ENCODE measurements at places on chromosomes 5 and 9.
A peak's percentile ranks its signal among the peaks of the same experiment; 100 is the strongest.

DNA sequence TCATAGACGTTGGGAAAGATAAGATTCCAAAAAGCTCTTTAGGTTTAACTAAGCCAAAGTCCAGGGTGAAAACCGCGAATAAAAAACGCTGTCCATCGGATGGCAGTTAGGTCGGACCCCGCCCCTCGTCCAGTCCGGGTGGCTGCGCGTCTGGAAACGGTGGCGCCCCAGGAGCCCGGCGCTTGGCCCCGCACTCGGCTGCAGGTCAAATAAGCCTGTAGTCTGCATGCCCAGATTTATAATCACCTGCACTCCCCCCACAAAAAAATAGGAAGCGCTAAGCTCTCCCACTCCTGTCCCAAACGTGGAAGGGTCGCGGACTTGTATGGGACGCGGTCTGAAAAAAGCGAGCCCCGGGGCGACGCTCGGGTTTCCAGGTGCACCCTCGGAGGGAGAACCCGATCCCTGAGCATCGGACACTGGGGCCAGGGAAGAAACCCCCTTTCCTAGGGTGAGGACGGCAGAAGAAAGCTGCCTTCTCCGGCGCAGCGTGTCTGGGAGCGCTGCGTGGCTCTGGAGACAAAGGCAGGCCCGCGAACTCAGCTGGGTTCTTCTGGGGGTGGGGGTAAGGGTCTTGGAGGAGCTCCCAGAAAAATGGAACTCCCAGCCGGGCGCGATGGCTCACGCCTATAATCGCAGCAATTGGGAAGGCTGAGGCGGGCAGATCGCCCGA is 923 bp upstream of the ZBTB5 start:
- peak; percentile 60 for DNase-seq

DNA sequence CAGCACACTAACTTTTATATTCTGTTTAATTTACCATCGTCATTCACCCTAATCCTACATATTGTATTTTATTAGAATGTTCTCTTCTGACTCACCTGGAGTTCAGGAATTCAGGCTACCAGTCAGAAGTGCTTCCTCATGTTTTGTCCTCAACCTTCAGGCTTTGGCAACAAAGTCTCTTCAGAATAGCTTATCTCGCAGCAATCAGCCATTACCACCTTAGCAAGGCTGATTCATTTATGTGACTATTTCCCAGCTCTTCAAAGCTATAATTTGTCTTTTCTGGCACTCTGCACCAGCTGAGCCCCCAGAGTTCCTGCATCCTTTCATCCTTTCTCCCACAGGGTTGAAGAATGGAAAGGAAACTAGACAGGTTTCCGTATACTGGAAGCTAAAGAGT is 365.5 kb upstream of the CDH18 start:
- DNase-seq, result no peak

DNA sequence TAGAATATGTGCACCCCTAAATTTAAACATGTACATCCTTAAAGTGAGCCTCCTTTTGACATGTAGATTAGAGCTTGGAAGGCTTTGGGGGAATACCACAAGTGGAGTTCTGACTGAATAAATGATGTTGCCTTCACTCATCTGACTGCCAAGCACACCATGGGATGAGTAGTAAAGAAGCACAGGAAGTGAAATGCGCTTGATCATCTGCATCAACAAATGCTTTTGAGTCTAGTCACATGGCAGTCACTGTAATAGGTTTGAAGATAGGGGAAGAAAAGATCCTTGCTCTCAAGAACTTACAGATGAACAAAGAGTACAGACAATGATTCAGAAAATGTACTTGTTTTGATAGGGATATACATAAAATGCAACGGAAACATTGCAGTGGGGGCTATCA is 62.0 kb upstream of the STARD4 start:
- DNase-seq, result no peak

DNA sequence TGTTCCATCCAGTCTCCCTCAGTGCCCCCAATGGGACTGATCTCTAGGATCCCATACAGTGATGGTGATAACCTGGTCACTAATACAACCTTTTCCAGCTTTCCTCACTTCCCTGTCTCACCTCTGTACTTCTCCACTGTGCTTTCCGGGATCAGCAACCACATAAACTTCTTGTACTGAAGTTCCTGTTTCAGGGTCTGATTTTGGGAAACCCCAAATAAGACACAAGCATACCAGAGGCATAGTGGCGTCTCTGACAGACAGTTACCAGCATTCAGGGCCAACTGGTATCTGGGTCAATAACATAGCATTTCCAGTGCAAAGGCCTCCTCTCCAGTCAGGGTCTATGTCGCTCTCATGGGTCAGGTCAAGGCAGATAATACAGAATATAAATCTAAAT is 64.3 kb downstream of the GLDC start:
- no peak for DNase-seq

GRCh38 chr5:157258450-157258849 is 7.5 kb upstream of the CYFIP2 start:
- no peak for DNase-seq

GRCh38 chr9:125507226-125507625 is 199.8 kb downstream of the MAPKAP1 start:
- DNase-seq, result no peak

- no peak for DNase-seq
Observed at GRCh38 chr9:91060520-91061343, 259.1 kb downstream of the SYK start.

- peak; percentile 78 for DNase-seq
Observed at GRCh38 chr9:124222918-124223720, 34.6 kb upstream of the NEK6 start.

- no peak for DNase-seq
Observed at GRCh38 chr9:116115761-116116353, 37.7 kb upstream of the PAPPA start.

DNA sequence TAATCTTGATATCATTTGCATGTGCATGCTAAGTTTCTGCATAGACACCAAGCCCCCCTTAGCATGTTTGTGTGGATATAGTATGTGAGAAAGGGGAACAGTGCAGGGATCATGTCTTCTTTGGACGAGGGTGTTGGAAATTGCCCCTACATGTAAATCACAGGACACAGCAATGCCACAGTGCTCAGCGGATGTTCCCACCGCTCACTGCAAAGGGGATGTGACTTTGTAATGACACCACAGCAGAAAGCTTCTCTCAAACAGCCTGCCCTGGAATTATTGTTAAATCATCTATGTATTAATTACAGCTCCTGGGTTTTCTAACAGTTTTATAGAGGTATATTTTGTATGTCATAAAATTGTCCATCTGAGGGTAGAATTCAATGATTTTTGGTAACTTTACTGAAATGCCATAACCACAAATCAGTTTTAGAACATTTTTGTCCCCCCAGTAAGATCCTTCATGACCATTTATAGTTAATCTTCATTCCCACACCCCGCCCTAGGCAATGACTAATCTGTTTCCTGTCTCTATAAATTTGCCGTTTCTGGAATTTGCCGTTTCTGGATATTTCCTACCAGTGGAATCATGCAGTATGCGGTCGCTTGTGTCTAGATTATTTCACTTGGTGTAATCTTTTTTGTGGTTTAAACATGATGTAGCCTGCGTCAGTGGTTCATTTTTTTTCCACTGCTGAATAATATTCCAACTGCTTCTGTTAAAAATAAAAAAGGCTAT is 648.5 kb upstream of the WWC1 start:
- DNase-seq, result no peak

GRCh38 chr9:5633243-5633642 is 4.3 kb downstream of the RIC1 start:
- DNase-seq, result no peak

GRCh38 chr5:56917534-56917933 is 8.1 kb downstream of the SETD9 start:
- DNase-seq, result no peak
